WERI-Rb-1 (cell line): ENCODE measurements at places on chromosomes 7 and 10.

DNA sequence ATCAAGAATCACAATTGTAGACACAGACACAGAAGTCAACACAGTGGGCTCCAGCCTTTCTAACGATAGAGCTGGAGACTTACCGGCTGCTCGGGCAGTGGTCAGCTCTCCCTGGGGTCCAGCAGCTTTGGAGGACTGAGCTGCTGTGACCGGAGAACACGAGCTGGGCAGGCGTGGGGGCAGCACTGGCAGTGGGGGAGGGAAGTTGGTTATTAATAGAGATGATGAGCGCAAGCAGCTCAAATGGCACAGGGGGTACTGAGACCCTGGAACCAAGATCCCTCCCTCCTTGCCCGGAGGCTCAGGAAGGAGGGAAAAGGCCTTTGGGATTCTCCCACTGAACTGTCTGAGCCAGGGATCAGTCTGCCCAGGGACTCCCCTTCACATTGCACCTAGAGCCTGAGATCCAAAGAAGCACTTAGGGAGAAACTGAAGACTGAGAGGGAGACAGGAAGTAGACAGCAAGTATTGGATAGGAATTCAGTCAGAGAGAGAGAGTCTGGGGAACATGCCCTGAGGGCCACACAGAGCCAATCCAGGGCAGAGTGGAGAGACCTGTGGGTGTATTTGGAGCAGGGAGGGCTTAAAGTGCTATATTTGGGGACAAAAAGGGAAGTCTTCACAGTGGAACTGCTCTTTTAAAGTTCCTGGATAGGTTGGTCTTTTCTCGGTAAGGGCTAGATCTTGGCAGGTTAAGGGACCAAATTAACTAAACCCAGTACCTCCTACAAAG, at the start of gene MYOZ1:
MYOZ1 (minus strand) TSS at position 147 of the 733 bp plus-strand sequence. CDS start 1,457 bp downstream, outside the sequence.
- DNase-seq = no peak

DNA sequence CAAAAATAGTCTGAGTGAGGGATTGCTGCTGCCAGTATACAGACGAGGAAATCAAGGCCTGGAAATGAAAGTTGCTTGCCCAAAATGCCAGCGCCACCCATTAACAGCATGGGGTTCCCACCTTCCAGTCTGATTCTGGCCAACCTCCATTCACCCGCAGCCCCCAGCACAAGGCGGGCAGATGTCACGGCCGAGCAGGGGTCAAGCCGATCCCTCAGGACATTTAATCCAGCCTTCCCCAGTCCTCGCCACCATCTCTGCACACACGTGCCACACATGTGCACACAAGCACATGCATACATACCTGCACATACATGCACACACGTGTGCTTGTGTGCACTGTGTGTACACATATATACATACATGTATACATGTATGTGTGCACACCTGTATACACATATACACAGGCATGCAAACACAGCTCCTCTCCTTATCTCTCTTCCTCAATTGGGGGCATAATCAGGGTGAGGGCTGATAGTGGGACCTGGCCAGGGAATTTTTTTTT, 122.9 kb downstream of the GRID1 start:
- peak; percentile 40 for DNase-seq

DNA sequence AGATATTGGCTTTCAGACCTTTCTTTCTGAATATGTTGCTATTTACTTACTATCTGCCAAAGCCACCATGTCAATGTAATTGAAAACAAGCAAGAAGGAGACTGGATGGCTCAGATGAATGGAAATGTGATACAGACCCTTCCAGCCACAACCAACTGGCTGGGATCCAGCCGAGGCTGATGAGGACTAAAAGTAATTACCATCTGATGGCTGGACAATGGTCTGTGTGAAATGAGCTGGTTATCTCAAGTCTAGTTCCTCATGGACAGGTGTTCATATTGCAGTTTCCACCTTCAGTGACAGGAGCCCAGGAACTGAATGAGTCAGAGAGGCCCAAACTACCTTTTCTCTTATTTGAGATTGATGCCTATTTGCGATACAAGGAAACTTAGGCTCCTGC, 267.5 kb downstream of the GATA3 start:
- no peak for DNase-seq

GRCh38 chr7:1917221-1918062, 247.4 kb downstream of the ELFN1 start:
- no peak for DNase-seq

GRCh38 chr10:111209692-111210091, 132.9 kb downstream of the ADRA2A start:
- DNase-seq = no peak

DNA sequence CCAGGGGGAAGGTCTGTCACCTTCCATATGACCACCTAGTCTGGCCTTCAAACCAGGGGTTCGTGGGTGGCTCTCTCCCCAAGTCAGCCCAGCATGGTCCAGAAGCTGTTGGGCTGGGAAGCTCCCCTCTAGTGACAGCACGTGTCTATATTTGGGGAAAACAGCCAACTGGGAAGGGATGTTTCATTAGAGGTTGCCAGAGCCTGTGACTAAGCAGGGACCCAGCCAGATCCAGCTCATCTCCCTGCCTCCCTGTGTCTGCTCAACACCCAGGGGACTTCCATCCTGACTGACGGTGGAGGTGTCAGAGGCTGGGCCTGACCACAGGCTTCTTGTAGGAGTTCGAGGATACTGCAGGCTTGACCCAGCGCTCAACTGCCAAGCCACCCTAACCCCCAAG, 10.5 kb downstream of the STYXL1 start:
- DNase-seq = no peak

DNA sequence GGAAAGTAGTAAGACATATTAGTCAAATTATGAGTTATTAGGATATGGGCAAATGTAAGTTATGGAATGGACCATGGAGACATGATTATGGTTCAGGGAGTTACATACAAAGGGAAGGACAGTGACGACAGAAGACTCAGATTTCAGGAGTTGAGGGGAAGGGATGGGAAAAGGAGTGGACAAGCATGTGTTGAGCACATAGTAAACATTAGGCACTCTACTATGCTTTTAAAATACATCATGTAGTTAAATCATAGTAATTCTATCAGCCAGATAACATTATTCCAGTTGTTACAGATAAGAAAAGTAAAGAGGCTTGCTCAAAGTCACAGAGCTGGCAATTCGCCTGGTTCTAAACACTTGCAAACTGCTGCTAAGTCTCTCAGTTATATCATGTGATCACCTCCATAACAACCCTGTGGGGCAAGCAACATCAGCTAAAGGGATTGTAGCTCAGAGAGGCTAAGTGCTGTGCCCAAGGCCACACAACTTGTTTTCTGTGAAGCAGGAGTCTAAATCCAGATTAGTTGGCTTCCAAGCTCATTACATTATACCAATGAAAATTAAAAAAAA, 115.2 kb upstream of the MDFIC start:
- peak; percentile 9 for DNase-seq

GRCh38 chr7:20140291-20141001, 76.7 kb downstream of the MACC1 start:
- no peak for DNase-seq

- DNase-seq = no peak
These were observed 101.4 kb downstream of the RELN start for GRCh38 chr7:103887853-103888602.

DNA sequence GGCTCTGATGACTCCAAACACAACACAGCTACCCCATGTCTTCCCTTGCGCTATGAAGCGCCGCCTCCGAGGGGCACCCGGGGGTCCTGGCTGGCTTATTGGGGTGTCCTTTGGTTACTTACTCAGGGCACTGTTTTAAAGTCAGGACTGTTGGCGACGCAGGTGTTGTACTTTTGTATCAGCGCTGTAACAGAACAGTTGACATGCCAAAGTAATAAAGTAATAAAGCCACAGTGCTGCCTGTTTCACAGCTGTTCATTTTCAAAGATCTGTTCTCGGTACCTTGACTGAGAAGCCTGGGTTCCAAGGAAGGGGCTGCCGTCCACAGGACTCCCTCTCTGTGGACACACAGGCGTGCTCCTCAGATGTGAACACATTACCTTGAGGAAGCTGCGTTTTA, 64.1 kb downstream of the WDR37 start:
- DNase-seq = no peak

DNA sequence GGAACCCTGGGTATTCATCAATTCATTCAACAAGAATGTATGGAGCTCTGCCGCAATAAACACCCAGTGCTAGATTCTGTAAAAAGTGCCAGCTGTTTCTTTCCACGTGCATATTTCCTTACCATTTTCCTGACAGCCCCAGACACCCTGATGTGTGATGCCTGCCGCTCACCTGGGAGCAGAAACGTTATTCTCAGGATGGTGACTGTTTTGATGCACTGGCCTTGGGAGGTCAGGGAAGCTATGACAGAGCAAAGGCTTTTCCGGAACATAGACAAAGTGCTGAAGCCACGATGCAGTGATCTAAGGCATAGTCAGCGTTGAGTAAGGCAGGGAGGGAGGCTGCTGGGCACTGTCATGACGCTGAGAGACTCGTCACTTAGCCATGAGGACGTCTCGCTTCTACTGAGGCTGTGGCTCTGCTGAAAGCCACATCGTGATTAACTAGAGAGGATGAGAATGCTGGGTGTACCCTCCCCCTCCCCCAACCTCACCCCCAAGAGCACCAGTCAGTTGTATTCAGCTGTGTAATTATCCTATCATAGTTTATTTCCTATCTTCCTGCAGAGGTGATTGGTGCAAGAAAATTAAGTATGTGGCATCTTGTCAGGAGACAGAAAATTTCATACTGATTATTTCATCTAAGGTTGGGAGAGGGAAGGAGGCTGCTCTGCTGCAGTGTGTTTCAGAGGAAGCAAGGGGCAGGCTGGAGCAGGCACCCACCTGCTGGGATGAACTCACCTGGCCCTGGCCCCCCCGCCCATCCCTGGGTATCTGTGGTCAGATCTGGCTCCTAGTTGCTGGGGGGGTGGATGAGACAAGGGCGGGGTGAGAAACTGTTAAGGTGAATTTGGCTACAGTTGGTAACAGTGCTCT, 48.8 kb upstream of the SMNDC1 start:
- peak; percentile 55 for DNase-seq

DNA sequence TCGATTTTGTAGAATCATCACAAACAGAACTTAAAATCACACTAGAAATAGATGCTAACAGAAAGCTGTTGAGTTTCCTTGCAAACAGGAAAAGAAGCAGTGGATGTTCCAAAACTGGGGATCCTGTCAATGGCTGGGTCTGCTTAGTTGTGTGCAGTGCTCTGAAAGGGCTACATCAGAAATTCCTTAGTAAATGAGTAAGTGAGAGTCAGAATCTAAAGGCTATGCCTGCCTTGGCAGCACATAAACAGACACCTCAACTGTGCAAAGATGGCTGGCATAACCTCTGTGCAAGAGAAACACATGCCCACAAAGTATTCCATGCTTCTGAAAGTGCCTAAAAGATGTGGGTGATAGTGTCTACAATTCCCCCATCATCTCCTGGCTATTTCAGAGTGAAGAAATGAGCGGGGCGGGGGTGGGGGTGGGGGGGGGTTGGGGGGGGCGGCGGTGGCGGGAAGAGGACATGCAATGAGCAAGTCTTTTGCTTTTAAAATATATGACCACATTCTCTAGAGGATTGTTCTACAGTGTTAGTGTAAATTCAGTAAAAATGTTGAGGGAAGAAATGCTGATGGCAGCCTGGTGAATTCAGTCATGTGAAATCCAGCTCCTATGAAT, 138.1 kb upstream of the LAMB4 start:
- DNase-seq = no peak

- no peak for DNase-seq
These were observed 2.9 kb upstream of the GDI2 start for GRCh38 chr10:5816170-5816569.

DNA sequence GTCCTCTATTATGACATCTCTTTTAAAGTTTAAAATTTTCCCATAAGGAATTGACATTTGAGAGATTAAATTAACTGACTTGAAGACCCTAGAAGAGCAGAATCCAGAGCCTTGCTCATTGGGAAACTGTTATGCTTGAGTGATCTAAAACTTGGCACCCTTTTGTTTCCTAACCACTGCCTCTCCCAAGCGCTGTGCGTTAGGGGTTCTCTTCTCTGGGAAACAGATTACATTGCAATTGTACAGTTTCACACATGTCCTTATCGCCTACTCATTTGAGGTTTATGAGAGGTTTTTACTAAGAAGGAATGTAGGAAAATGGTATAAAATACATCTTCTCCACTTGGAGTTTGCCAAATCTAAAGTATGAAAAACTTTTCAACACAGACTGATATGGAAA, 126.8 kb upstream of the AMPH start:
- DNase-seq = no peak

DNA sequence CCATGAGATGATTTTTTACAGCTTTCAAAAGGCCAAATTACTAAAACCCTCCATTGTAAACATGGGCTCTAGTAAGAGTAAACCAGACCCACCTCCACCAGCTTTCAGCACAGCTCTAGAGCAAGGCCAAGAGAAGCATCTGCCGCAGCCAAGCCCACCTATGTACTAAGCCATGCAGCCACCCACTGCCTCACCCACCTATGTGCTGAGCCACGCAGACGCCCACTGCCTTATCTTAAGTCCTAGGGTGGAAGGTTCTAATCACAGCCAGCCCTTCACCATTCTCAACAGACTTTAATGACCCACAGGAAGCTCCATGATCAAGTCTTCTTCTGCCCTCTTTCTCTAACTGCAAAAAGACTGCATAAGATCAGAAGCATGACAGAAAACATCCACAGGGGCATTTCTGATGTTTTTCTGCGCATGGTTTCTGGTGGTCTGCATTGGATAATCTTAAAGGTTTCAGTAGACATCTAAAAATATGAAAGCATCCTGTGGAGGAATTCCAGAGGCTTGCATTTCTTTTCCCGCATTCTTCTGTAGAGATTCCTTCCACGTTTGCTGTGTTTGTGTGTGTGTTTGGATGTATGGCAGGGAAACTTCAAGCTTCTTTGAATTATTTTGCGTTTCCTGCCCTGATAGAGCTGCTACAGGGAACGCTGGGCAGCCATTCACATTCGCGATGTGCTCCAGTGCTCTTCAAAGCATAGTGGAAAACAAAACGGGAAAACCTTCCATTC, 286.1 kb upstream of the KLF6 start:
- no peak for DNase-seq

DNA sequence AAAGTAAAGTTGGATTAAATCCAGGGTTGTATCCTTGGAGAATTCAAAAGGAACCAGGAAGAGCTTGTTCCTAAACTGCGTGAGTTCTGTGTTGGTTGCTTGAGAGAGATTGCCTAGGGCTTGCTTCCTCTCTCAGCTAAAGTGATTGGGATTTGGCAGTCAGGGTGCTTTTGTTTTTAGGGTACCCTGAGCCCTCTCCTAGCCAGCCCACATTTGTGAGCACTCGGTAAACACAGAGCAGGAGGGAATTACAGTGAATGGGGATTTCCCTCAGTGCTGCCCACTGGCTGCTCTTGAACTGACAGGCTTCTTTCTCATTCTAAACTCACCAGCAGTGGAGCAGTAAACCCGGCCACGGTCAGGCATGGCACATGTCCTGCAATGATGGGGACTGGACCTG, 146.9 kb downstream of the TPST1 start:
- DNase-seq = no peak

DNA sequence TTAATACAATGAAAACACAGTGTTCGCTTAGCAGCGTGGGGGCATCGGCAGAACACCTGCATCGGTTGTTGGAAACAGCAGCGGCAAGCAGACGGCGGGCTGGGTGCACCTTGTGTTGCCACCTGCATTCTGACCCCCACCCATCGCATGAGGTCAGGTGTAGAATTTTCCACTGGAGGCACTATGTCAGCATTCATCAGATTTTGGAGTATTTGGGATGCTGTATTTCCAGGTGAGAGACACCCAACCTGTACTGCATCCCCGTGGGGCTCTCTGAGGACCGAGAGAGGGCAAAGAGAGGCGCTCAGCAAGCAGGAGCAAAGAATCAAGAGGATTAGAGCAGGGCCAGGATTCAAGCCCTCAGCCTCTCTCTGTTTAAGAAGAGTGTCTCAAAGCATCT, 116.4 kb upstream of the MGMT start:
- DNase-seq = no peak
